GM19239 (cell line): ENCODE measurements at places on chromosomes 16 and 17.

DNA sequence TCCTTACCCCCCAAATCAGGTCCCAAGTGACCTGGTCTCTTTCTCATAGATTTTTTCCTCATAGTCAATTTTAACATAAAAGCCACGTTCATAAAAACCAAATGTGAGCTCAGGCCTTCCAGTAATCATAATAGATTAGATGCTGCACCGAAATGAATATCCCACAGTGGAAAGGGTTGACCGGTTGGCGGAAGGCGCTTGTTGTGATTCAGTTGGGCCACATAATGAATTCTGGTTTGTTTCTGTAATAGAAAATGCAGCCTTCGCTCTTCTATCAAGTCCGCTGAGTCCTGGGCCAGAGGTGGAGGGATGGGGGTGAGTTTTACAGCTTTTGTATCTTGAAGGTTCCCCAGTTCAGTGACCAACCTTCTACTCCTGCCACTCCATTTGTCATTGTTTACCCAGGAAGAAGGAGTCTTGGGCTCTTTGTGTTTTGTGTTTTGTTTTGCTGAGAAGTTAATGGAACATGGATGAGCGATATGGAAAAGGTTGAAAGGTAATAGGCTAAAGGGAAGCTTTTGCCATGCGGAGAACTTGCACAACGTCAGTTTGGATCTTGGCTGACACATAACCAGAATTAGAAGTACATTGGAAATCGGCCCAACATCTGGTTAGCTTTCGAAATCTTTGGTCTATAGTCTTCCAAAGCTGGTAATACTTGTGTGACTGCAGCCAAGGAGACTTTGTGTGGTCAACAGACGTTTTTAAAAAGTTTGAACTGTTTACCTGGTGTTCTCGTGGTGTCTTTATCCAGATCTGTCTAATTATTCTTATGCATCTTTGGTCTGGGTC, 89.5 kb downstream of the CLEC16A start:
- no peak for DNase-seq

DNA sequence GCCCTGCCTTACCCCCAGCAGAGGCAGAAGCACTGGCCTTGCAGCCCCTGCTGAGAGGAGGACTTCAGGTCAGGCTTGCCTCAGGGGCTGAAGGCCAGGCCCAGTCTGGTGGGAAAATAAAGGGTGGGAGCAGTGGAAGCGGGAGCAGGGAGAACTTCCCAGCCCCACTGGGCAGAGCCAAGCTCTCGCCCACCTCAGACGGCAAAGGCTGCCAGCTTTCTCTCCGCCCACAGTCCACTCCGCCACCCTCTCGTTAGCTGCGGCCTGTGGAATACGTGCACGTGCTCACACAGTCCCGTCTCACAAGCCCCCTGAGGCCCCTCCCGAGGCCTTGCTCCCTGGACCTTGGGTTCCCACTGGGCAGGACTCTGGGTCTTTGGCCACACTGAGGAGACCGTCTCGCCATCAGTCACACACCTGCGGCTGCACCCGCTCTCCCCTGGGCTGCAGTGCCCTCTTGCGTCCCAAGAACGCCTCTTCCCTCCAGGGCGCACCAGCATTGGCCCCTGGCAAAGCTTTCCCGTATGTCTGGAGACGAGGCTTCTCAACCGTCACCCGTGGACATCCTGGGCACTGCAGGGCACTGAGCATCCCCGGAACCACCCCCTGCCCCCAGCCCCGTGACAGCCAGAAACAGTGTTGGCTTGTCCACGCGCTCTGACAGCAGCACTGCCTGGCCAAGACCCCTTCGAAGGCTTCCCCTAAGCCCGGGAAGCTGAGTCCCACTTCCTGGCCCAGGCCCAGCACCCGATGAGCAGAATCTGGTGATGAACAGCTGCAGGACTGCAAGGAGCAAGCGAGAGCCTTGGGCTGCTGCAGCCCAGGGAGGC, 8.3 kb downstream of the MRPL28 start:
- DNase-seq = peak; percentile 99

DNA sequence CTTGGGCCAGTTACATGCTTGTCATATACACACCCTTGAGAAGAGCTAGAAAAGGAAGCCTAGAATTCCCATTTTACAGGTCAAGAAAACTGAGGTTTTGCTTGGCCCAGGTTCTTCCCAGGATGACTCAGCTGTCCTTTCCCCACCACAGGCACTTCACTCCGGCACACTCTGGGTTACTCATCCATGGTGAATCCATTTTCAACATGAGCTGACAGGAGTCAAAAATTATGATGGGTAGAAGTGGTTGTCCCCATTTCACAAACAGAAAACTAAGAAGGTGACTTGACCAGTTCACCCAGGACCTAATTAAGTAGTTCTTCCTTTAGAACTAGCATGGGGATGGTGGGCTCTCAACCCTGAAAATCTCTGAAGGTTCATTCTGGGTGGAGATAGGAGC, 67.2 kb downstream of the USP22 start:
- DNase-seq = no peak

GRCh38 chr16:3015865-3016521, 2.0 kb downstream of the CLDN6 start:
- no peak for DNase-seq

DNA sequence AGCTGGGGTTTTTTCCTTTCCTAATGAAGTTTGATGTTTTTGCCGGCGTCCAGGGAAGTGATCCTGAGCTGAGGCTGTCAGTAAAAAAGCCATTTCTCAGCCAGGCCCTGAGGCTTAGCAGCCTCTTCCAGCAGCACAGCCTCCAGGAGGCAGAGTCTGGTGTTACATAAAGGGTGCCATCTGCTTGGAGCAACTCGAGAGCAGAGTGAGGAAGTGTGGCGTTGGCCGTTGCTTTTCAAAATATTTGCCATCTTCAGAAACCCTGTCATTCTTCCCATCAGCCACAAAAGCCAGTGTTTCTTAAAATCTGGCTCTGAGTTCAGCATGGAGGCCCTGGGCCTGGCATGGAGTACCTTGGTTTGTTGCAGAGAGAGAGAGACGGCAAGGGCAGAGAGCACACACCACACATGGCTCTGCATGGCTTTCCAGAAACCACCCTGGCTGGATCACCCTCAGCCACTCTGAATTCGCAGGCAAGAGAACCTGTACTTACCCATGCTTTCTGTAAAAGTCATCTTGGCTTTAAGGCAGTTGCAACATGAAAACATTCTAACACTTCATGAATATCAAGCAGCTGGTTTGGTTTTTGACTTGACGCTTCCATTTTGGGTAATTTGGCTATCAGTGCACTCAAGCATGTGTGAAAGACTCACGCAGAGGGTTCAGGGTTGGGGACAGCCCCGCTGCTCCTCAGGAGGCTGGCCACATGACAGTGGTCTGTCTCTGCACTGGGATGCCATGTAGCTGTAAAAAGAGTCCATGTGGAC, 21.0 kb downstream of the PMM2 start:
- DNase-seq = no peak

DNA sequence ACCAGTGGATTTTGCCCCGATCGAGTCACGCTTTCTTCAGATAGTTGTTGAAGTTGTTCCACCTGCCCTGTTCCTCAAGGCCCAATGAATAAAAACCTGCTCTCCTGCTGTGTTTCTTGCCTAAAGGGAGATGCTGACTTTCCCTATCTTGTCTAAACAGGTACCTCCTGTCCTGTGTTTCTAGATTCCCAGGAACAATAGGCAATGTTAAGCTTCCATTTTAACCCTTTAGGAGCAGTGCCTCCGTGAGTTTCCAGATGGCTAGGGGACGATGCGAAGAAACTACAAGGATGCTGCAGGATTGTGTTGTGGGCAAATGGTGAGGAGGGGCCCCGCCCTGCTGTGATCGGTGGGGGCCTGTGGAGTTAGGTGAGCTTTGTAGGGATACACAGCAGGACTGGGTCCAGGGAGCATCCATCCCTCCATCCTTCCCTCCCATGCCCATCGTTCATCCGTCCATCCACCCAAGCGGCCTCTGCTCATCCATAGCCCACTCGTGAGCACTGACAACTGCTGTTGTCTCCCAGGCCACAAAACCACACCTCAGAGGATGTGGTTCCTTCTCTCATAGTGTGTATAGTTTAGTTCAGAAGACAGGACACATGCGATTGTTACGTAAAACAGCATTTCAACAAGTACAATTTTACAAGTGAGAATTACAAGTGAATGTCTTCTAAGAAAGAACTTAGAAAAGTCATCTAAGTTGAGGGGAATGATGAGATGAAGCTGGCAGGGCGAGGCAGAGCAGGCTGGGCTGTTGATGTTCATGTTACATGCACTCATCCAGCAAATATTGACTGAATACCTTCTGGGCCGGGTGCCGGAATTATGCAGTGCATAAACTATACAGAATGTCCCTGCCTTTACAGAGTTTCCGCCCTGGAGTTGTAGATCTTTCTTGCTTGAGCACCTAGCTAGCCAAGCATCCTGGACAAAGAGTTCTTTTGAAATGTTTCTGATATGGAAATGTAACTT, 5.2 kb downstream of the ARSG start:
- no peak for DNase-seq

DNA sequence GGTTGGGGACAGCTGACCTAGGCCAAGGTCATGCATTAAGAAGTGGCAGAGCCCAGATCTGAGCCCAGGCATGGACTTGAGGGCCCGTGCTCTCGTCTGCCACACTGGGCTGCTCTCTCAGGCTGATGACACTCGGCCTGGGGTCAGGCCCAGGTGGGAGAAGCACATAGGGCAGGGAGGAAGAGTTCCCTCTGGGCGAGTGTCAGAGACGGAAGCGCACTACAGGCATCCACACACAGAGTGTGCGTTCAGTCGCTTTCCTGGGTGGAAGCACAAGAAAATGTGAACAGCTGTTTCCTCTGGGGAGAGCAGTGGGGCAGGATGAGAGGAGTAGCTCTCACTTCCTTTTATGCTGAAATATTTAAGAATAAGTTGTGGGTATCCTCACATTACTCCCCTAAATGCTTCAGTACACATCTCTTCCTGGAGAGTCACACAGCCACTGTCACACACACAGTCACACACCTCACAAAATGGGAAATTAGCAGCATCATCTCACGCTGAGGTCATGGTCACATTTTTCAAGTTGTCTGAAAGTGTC, 59.7 kb downstream of the B9D1 start:
- DNase-seq = no peak

DNA sequence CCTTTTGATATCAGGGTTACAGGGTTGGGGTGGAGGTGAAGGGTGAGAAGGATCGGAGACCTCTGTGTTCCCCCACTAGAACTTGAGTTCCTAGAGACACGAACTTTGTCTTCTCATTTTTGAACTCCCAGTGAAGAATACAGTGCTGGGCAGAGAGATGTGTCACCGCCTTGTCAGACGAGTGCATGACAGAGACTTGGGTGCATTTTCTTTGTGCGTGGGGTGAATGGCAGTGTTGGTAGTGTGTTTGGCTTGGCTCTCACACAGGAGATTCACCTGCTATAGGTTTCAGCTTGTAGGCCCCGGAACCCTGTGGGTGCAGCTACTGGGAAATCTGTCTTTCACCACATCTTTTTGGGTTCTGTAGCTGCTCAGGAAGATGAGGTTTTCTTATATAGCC, 40.0 kb upstream of the CCR7 start:
- DNase-seq = no peak

DNA sequence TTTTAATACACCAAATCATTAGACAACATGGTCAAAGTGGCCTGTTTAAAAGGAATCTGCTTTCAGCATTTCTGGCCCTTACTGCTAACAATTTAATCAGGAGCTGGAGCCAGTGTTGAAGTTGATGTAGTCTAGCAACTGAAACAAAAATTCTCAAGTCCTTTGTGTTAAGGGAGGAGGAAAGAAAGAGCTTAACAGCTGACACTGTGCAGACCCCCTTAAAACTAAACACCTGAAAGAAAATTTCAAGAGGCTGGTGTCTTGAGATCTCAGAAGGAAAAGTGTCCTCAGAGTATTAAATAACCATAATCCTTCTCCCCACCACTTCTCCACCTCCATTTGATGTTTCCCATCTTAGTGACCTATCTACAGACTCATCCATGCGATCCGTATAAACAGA, 232.1 kb downstream of the FTO start:
- DNase-seq = no peak

- no peak for DNase-seq
Measured at GRCh38 chr16:1746693-1747195, 24.6 kb downstream of the NME3 start.

GRCh38 chr17:37770631-37771518, 26.0 kb upstream of the HNF1B start:
- DNase-seq = no peak

DNA sequence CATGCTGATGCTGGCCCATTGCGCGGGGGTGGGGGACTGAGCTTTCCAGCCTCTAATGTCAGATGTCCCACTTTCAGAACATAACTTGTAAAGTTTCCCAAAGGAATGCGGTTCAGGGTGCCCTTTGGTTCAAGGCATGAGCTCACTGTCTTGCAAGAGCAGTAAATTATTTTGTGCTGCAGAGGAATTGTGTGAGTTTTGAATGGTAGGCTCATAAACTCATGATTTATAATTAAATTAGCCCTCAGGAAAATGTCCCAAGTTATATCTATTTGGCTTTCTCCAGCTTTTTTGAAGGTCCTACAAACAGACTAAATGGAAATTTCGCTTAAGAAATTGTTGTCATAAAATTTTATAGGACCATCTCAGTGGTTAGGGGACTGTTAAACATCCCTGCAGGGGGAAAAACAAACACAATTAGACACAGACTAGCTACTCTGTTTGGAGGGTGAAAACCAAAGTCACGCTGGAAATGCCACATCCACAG, 321.8 kb downstream of the HS3ST3B1 start:
- DNase-seq = no peak

DNA sequence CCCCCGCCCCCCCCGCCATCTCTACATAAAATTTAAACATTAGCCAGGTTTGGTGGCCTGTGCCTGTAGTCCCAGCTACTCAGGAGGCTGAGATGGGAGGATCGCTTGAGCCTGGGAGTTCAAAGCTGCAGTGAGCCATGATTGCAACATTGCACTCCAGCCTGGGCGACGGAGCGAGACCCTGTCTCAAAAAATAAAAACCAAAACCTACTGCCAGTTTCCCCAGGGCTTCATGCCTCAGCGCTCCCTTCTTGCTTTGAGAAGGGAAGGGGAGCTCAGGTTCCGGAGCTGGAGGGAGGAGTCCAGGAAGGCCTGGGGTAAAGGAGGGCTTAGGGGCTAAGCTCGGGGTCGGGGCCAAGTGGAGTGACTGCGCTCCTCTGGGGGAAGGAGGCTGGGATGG, 20.5 kb downstream of the PLCD3 start:
- no peak for DNase-seq

DNA sequence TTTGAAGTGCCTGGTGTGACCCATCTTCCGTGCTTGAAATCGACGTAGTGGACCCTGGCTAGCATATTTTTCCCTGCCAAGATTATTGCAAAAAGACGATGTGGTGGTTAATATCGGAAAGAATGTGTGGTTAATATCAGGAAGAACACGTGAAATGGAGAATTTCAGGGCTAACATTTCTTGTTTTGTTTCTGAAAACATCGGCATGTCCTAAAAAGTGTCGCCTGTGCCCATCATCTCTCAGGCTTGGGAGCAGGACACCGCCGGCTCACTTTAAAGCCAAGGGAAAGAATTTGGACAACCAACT, 345 bp upstream of the DCXR start:
- no peak for DNase-seq

DNA sequence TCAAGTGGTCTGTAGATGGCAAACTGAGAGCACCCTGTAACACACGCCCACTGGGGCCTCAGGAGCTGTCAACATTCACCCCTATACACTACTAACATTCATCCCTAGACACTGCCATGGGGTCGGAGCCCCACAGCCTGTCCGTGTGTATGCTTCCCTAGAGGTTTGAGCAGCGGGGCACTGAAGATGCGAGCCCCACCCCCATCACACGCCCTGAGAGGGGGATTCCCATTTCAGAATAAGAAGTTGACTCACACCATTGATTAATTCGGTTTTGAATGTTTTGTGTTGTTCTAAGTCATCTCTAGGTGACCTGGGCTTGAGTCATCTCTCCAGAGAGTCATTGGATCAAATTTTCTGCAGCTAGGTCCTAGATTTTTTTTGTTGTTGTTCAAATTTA, 37.3 kb upstream of the MMD start:
- DNase-seq = no peak

GRCh38 chr16:66275775-66276428, 90.6 kb upstream of the CDH5 start:
- DNase-seq = peak; percentile 25
